ENCODE measurements at places on chromosomes 16 and 17. TPM values are rescaled to one million over a fixed set of nuclear protein-coding genes. Genes with fewer than 3 reads are reported as not detected.

- H3K4me1 ChIP-seq, result no peaks in the 10 kb centered on the region
- H3K27ac ChIP-seq, result no peak overlapping the region
- peaks cover 2% of the 10 kb centered on the region for H3K36me3 ChIP-seq
- no peak overlapping the region for H3K4me3 ChIP-seq
Measured at GRCh38 chr16:56042416-56042815, 148.9 kb upstream of the GNAO1 start.

DNA sequence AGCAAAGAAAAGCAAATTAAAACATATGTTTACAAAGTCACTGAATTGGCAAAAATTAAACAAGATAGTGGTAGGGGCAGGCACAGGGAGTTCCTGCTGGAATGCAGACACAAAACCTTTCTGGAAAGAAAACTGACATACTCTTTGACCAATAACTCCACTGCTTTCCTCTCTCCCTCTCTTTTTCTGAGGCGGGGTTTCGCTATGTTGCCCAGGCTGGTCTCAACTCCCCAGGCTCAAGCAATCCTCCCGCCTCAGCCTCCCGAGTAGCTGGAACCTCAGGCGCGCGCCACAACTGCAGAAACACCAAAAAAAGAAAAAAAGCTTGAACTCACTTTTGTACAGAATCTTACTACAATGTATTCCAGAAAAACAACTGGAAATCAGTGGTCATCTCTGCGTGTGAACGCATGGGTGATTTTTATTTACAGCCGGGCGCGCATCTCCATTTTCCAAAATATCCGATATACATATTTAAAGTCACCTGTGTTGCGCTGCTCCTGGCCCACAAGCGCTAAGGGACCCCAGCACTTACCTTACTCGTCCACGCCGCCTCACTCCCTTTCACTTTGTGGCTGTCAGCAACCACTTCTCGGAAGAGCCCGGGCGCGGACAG, 480 bp downstream of the TXNL4B start:
- no peaks in the 10 kb centered on the region for H3K27me3 ChIP-seq
- H3K4me1 ChIP-seq, result peaks cover 38% of the 10 kb centered on the region
- peak overlapping the region; percentile 97 for H3K27ac ChIP-seq

GRCh38 chr17:8153031-8153451, 837 bp upstream of the PER1 start:
- H3K27me3 ChIP-seq, result no peaks in the 10 kb centered on the region
- H3K4me3 ChIP-seq, result no peak overlapping the region
- DNase-seq, result no peak
- H3K4me1 ChIP-seq, result peaks cover 35% of the 10 kb centered on the region
- no peak overlapping the region for H3K27ac ChIP-seq
- peaks cover 13% of the 10 kb centered on the region for H3K36me3 ChIP-seq

DNA sequence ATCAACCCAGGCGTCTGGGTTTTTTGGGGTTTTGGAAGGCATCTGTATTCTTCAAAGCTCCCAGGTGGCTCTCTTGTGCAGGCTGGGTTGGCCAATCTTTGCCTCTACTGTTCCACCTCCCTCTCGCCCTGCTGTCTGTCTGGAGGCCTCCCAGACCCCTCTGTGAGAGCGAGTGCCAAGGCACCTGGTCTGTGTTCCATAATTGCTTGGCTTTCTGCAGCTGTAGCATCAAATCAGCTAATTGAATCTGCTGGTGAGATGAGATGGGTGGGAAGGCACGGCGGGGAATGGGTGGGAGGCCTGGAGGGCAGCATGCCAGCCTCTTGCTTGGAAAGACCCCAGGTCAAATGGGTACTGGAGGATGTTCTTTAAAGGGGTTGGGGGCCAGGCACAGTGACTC, 52.5 kb upstream of the CLEC19A start:
- H3K27me3 ChIP-seq, result no peaks in the 10 kb centered on the region
- H3K4me3 ChIP-seq, result no peak overlapping the region
- H3K36me3 ChIP-seq, result peaks cover 3% of the 10 kb centered on the region
- H3K27ac ChIP-seq, result no peak overlapping the region
- H3K4me1 ChIP-seq, result peaks cover 3% of the 10 kb centered on the region

GRCh38 chr16:81945665-81946064, 65.6 kb downstream of the SDR42E1 start:
- no peak overlapping the region for H3K27ac ChIP-seq
- H3K4me1 ChIP-seq, result peaks cover 16% of the 10 kb centered on the region
- H3K36me3 ChIP-seq, result no peaks in the 10 kb centered on the region
- no peak overlapping the region for H3K4me3 ChIP-seq

DNA sequence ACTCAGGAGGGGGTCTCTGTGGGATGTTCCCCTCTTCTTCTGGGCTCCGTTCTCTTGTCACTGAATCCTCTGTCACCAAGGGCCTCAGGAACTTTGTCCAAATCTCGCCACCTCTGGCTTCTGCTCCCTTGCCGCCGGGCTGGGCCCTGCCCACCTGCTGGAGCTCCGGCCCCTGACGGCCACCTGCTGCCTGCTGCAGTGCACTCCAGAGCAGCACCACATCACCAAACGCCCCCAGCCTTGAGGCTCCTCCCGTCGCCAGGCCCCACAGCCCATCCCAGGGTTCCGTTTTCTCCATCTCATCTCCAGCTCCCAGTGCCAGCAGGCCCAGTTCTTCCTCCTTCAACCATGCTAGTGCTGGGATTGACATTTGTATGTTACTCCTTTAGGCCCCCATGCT, 43.6 kb downstream of the FOXL1 start:
- H3K27me3 ChIP-seq, result no peaks in the 10 kb centered on the region
- peaks cover 4% of the 10 kb centered on the region for H3K36me3 ChIP-seq
- no peak overlapping the region for H3K27ac ChIP-seq
- H3K4me1 ChIP-seq, result peaks cover 12% of the 10 kb centered on the region

- no peak overlapping the region for H3K27ac ChIP-seq
- no peak for DNase-seq
- H3K27me3 ChIP-seq, result no peaks in the 10 kb centered on the region
- no peak overlapping the region for H3K4me3 ChIP-seq
- peaks cover 5% of the 10 kb centered on the region for H3K36me3 ChIP-seq
Measured at GRCh38 chr16:85062845-85063244, 35.2 kb downstream of the KIAA0513 start.

MT4 gene
- total RNA-seq, result not detected

GRCh38 chr16:55149622-55150021, 174.4 kb upstream of the IRX6 start:
- H3K4me3 ChIP-seq, result no peak overlapping the region
- no peaks in the 10 kb centered on the region for H3K36me3 ChIP-seq
- H3K27me3 ChIP-seq, result peaks cover 12% of the 10 kb centered on the region

DNA sequence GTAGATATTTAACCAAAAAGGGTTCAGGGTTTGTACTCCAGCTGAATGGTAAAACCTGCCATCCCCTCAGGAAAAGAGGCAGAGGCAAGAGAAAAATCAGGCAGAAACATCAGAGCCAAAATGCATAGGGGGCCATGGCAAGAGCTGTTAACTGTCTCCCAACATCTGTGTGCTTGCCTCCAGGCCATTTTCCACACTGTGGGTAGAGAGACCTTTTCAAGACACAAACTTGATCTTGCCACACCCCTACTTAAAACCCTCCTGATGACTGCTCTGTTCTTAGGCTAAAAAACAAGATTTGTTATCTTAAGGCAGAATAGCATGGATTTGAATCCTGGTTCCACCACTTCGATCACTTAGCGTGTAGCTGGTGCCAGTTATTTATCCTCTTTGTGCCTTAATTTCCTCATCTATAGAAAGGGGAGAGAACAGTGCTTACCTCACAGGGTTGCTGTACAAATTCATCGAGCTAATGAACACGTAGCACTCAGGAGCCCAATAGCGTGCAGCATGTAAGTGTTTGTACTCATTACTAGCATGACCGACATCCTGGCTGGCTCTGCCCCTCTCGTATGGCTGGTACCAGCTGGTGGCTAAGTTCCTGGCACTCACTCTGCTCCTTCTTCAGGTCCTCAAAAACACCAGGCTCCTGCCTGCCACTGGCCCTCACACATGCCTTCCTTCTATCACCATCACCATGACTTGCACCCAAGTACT, 25.8 kb downstream of the STAT3 start:
- no peaks in the 10 kb centered on the region for H3K36me3 ChIP-seq
- peaks cover 76% of the 10 kb centered on the region for H3K4me1 ChIP-seq
- DNase-seq, result no peak
- no peaks in the 10 kb centered on the region for H3K27me3 ChIP-seq
- peak overlapping the region; percentile 91 for H3K27ac ChIP-seq
- no peak overlapping the region for H3K4me3 ChIP-seq

ESRP2 gene
- total RNA-seq, result not detected

- peaks cover 14% of the 10 kb centered on the region for H3K4me1 ChIP-seq
- H3K27ac ChIP-seq, result no peak overlapping the region
- H3K27me3 ChIP-seq, result peaks cover 93% of the 10 kb centered on the region
- peaks cover 2% of the 10 kb centered on the region for H3K36me3 ChIP-seq
Measured at GRCh38 chr17:48726916-48727286, 1.6 kb downstream of the HOXB13 start.

DNA sequence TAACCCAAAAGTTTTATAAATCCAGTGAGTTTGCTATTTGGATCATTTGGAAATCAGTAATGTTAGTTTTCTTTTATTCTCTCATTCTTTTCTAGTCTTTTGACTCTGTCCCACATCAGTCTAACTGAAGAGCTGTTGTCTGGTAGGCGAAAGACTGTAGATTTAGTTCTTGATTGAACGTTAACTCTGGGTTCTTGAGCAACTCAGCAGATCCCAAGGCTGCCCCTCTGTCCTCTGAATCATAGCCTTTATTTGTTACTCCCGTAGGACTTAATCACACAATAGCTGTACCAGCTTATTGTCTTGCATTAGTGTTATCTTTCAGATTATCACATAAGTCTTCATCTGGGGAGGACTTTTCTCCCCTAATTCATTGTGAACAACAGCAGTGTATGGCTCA, 119.3 kb upstream of the TOM1L1 start:
- no peak for DNase-seq
- H3K4me1 ChIP-seq, result no peaks in the 10 kb centered on the region
- H3K27me3 ChIP-seq, result no peaks in the 10 kb centered on the region
- H3K27ac ChIP-seq, result no peak overlapping the region
- H3K4me3 ChIP-seq, result no peak overlapping the region

Measured in chondrocyte (in vitro differentiated cells).